ENCODE measurements at places on chromosomes 2 and 18. TPM values are rescaled to one million over a fixed set of nuclear protein-coding genes. Genes with fewer than 3 reads are reported as not detected.

- DNase-seq = no peak
Measured at GRCh38 chr2:109069331-109070194, 59.4 kb upstream of the SH3RF3 start.

- DNase-seq = no peak
Measured at GRCh38 chr2:181459621-181460021, 2.4 kb downstream of the ITGA4 start.

DNA sequence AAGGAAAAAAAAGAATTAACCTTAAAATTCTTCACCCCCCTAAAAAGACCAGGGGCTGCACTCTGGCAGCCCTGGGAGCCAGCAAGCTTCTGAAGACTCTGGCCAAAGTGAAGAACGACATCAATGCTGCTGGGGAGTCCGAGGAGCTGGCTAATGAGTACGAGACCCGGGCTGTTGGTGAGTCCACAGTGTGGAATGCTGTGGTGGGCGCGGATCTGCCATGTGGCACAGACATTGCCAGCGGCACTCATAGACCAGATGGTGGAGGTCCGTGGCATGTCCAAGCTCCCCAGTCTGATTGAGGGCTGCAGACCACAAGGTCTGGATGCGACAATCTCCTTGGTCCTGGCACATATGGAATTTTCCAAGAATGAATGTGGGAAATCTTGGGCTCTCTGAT, 47.4 kb downstream of the TRPM8 start:
- DNase-seq = no peak

DNA sequence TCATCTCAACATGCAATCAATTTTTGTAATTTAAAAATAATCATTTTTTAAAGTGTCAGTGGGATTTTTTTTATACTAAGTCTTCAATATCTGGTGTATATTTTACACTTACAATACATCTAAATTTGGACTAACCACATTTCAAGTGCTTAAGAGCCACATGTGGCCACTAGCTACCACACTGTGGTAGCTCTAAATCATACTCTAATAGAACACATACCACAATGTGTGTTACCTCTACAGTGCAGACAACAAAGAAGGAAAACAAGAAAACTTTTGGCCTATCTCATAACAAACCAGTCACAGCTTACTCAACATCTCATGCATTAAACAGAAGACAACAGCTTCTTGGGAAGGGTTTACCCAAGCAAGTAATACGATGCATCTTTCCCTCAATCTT, 24.5 kb downstream of the PIAS2 start:
- no peak for DNase-seq

DNA sequence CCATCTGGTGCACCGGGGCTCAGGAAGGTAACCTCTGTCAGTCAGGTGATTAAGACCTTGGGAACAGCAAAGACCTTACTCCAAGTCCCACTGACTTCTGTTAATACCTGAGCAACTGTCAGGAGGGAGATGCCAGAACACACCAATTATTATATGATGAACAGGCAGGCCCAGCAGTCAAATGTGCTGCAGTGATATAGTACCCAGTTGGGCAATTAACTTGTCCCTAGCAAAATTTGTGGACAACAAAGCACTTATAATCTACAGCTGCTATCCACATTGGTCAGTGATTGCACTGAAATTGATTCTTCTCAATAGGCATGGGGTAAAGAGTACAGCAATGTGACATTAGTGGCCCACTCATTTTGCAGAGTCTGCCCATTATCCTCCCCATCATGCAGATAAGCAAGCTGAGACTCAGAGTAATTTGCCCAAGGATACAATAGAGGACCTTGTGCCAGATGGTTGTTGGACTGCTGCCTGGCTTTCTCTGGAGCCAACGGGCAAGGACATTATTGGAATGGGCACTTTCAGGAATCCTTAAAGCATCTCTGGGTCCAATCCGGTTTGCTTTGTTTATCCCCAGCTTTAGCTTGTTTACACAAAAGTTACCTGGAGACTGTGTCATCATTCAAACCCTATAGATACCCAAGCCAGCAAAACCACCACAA, 147.6 kb downstream of the CCBE1 start:
- no peak for DNase-seq

DNA sequence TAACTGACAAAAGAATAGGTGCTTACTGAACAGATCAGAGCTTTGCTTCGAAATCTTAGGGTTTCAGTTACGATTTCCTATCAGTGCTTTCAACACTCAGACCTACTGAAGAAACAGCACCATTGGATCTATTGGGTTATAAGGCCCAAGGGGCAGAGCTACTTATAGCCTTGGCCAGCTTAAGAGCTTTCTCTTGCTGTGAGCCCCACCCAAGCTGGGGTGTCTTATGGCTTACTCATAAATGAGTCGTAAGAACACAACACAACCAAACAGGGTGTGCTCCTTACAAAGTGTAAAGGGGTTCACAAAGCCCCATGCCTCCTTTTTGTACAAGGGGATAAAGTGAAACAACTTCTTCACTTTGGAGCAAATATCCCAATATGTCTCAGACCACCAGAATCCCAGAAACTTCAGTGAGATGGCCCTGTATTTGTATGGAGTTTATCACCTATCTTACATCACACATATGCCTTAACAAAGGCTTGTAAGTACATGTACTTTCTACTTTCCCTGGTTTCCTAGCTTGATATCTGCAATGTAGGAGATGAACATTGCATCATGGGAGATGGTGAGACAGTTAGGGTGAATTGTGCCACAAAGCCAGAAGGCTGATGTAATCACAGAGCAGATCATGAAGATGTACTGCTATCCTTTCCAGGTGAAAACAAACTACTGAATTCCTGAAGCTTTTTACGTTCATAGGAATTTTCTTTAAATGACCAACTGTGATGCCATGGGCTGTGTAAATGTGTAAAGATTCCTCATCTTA, 115.5 kb upstream of the GLI2 start:
- no peak for DNase-seq

GRCh38 chr2:128549094-128549493, 230.4 kb upstream of the HS6ST1 start:
- no peak for DNase-seq

GRCh38 chr2:134934150-134934549, 15.5 kb downstream of the CCNT2 start:
- no peak for DNase-seq

The CASP8 gene
- 20.3 TPM for total RNA-seq

The PLA2R1 gene
- total RNA-seq = 34.9 TPM
